HFFc6 (cell line): ENCODE measurements at places on chromosomes 4 and X. TPM values are rescaled to one million over a fixed set of nuclear protein-coding genes. Genes with fewer than 3 reads are reported as not detected.
A peak's percentile ranks its signal among the peaks of the same experiment; 100 is the strongest.

GRCh38 chr4:88573995-88574394, 18.3 kb upstream of the HERC3 start:
- no peak overlapping the region for H3K27ac ChIP-seq
- peak; percentile 40 for DNase-seq
- no peaks in the 10 kb centered on the region; the same call in 1 of the 2 replicates for H3K27me3 ChIP-seq
- peaks cover 30% of the 10 kb centered on the region for H3K4me1 ChIP-seq
- H3K4me3 ChIP-seq = no peak overlapping the region

GRCh38 chr4:25925486-25926201, 11.6 kb downstream of the SMIM20 start:
- no peak overlapping the region for H3K27ac ChIP-seq
- no peaks in the 10 kb centered on the region; the same call in 1 of the 2 replicates for H3K27me3 ChIP-seq
- no peak overlapping the region for H3K4me3 ChIP-seq
- peaks cover 19% of the 10 kb centered on the region for H3K4me1 ChIP-seq
- peak; percentile 37 for DNase-seq

DNA sequence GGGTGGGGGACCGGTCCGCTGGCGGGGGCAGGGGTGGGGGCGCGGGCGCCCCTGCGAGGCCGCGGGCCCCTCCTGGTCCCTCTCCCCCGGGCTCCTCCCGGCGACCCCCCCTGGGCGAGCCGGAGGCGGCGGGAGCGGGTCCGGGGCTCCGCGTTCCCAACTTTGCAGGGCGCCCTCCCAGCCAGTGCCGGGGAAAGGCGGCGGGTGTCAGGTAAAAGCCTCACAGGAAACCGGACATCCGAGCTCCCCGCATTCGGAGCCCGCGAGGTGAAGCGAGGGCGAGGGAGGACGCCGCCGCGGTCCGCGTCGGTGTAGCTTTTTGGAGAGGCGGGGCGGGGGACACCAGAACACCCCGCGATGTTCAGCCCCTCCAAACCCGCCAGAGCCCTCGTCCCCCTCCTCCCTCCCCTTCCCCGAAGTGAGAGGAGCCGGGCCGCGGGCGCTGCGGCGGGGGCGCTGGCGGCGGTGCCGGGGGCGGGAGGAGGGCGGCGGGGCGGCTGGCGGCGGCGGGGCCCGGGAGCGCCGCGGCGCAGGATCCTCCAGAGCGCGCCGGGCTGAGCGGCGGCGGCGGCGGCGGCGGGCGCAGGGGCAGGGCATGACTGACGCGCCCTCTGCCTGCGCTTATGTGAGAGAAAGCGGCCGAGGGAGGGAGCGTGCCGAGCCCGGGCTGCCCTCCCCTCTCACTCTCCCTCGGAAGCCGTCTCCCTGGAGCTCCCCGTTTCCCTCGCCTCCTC, at the start of gene VEGFC:
VEGFC (minus strand) TSS at position 597 of the 734 bp plus-strand sequence. CDS start 611 bp downstream, outside the sequence.
- peaks cover 52% of the 10 kb centered on the region for H3K36me3 ChIP-seq
- DNase-seq = peak; percentile 84
- peaks cover 65% of the 10 kb centered on the region for H3K4me1 ChIP-seq
- peak within 1 kb of the TSS; percentile 98 for H3K27ac ChIP-seq
- H3K4me3 ChIP-seq = peak within 1 kb of the TSS; percentile 95
- H3K27me3 ChIP-seq = peaks cover 19% of the 10 kb centered on the region

The STATH gene
- total RNA-seq = not detected in 3 replicates

The TMEM150C gene
- not detected in 3 replicates for total RNA-seq
